HuH-7.5 (cell line): ENCODE measurements at places on chromosomes 16 and 17.
A peak's percentile ranks its signal among the peaks of the same experiment; 100 is the strongest.

DNA sequence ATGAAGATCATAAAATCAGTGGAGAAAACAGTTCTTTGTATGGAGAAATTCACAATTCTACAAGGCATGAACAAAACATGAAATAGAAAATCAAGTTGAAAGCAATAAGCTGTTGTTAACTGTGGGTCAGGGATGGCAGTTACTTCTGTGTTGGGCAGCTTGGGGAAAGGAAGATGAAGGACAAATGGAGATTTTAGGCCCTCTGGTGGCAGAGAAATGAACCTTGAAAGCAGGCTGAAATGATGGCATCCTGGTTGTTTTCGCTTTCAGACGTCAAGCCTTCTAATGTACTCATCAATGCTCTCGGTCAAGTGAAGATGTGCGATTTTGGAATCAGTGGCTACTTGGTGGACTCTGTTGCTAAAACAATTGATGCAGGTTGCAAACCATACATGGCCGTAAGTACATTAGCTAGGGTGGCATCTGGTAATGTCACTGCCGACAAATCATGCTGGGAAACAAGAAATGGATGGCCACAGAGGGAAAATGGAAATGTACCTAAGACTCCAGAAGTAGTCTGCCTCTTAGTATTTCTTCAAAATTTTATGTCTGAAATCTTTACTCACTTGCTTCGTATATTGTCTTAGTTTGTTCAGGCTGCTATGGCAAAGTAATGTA, 108.9 kb downstream of the MAP2K6 start:
- DNase-seq, result no peak

DNA sequence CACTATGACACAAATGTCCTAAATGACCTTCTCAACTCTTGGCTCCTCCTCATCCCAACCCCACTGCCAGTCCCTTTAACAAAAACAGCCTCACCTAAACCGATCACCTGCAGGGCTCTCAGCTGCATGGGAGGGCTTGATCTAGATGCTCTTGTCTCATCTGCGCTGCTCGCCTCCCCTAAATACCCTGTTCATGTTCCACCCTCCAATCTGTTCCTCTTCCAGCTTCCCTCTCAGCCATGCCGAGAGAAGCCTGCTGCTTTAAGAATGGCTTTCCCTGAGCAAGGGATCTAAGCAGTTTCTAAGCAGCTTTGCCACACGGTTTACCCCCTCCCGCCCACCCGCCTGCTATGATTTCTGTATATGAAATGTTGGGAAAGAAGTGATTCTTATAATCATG, 23.7 kb downstream of the PIPOX start:
- no peak for DNase-seq

GRCh38 chr17:68290955-68291835, at the start of the genes ARSG and SLC16A6:
Gene ARSG, plus strand, starts transcription at chr17:68291495. Its CDS starts 15,999 bp downstream, at chr17:68307494.
Gene SLC16A6, minus strand, starts transcription at chr17:68291127. Its CDS starts 12,807 bp downstream, at chr17:68278320.
- peak; percentile 85 for DNase-seq

GRCh38 chr17:17355426-17355825, 52.3 kb downstream of the NT5M start:
- no peak for DNase-seq

- no peak for DNase-seq
Observed at GRCh38 chr16:4888428-4889135, 41.3 kb downstream of the UBN1 start.

DNA sequence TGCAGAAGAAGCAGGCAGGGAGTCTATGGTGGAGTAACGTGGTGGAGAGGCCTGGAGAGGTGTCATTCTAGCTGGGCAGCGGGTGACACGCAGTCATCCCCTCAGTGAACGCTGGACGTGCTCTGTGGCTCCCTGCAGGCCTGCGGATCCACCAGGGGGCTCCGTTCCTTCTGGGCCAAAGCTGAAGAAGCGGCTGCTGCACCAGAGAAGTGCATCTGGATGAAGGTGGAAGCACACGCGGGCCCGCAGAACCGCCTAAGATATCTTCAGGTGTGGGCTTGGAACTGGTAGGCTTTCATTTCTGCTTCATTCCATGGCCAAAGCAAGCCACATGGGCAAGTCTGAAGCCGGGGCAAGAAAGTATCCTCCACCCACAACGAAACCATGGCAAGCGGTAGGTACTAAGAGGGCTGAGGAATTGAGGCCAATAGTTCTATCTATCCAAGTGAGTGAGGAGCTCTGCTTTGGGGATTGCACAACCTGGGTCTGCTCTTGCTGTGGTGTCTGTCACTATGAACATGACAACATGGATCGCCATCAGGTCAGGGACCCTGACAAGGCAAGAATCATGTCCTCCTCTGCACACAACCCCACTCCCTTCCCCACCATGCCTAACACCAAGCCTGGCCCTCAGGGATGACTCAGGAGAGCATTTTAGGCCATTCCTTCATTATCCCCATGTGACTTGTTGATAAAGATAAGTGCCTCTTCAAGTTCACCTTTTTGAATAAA, 78.9 kb upstream of the FBXO47 start:
- DNase-seq, result no peak

- no peak for DNase-seq
Observed at GRCh38 chr16:78980825-78981224, 619.7 kb downstream of the MAF start.

DNA sequence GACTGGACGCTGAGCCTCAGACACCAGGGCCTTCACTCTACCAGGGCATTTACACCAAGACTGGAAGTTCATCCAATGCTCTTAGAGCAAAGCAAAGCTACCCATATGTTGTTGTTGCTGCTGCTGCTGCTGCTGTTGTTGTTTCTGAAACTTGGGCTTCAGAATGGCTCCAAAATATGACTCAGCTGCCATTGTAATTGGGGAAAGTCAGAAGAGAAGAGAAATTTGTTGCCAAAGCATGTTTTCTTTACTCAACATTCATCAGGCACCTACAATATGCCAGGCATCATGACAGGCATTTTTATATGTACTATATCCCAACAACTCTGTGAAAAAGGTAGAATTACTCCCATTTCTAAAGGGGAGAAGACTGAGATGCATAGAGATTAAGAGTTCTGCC, 11.9 kb downstream of the KRT32 start:
- no peak for DNase-seq

DNA sequence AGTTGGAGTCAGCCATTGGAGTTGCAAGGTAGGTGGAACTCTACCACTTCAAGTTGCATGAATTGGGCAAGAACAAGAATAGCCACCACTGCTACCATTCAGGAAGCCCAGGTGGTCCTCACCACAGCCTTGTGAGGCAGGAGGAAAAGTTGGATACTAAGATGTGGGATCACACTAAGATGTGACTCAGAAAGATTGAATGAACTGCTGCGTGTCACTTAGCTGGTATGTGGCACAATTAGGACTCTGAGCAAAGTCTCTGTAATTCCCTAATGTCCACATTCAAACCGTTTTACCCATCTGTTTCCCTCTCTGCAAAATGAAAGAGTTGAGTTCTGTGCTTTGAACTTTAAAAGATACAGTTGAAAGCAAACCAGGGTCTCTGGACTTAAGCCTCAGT, 44.7 kb upstream of the HS3ST3A1 start:
- no peak for DNase-seq

GRCh38 chr16:4378161-4378666, 6.6 kb downstream of the VASN start:
- DNase-seq, result no peak

GRCh38 chr16:21982108-21982507, 18.8 kb downstream of the PDZD9 start:
- no peak for DNase-seq

- DNase-seq, result no peak
Observed at GRCh38 chr17:53655591-53655990, 167.1 kb upstream of the KIF2B start.

- no peak for DNase-seq
Observed at GRCh38 chr17:36152639-36153120, 23.8 kb downstream of the TBC1D3B start.

- DNase-seq, result no peak
Observed at GRCh38 chr16:55091213-55091870, 160.7 kb downstream of the IRX5 start.

- DNase-seq, result no peak
Observed at GRCh38 chr16:87527055-87527724, 34.4 kb upstream of the ZCCHC14 start.

DNA sequence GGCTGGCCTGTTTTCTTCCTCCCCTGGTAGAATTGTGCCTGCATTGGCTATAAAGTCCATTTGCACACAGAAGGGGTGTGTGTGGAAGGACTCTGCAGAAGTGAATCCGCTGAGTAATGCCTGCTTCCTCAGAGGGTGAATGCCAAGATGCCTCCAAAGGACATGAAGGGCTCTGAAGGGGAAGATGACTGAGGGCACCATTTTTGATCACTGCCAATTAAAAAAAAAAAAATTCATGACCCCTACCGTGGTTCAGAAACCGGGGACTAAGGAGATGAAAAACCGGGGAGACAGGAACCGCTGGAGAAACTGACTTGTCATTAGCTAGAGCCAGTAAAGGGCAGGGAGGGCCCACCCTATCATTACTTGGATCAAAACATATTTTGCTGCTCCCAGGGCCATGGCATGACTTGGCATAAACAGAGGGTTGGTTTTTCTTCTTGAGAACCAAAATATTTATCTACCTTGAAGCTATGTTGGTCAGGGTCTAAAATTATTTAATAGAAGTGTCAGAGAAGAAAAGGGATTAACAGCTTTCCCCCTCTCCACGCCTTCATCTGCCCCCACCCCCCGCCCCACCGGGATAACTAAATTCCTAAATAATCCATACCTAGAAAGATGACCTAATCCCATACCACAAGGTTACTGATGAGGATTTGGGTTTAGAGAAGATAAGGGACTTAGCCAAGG, 3.6 kb upstream of the USP7 start:
- DNase-seq, result no peak

DNA sequence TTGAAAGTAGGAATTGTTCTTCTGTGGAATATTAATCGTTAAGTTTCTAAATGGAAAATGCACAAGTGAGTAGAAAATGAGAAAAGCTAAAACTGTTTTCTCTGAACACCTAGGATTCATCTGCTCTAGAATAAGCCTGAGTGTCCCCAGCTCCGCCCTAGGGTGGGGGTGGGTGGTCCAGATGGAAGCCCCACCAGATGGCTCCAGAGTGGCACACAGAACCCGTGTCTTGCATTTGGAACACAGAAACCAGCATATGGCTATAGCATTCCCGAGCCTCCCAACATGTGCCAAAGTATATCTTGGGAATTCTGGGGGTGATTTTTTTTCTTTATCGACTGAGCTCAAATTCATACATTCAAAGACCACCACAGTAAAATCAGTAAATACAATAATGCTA, 517.7 kb upstream of the PSMD7 start:
- DNase-seq, result no peak

GRCh38 chr17:66923886-66924285, 40.6 kb upstream of the CACNG4 start:
- DNase-seq, result no peak

- no peak for DNase-seq
Observed at GRCh38 chr16:23088018-23088417, 61.2 kb downstream of the USP31 start.

- DNase-seq, result no peak
Observed at GRCh38 chr16:2785101-2785991, 2.0 kb downstream of the PRSS33 start.

GRCh38 chr16:795580-796229, 4.8 kb downstream of the GNG13 start:
- no peak for DNase-seq
